ENCODE measurements at places on chromosomes 1 and 21.

DNA sequence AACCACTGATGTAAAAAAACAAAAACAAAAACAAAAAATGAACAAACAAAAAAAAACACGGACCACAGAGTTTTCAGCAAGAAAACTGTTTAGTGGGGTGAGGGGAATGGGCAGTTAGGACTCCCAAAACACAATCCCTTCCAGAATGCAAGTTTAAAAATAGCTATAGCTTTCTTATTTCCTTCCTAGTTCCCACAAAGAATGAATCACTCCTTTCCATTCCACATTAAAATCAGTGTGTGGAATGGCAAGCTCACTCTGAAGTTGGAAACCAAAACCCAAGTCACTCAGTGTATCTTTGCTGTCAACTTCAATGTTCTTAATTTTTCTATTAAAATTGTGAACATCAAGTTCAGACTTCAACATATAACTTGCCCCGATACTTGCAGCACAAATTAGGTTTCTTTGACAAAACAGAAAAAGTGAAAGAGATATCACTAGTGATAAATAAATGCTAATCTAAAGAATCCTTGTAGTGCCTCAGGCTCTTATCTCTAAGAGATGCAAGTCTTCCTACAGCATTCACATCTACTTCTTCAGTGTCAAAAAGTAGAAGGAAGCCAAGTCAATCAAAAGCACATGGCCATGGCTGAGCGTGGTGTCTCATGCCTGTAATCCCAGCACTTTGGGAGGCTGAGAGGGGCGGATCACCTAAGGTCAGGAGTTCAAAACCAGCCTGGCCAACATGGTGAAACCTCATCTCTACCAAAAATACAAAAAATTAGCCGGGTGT lies 45.5 kb downstream of the TOR3A start:
- DNase-seq: no peak

GRCh38 chr1:202692959-202693555 lies 17.2 kb downstream of the SYT2 start:
- DNase-seq: peak; percentile 82

- no peak for DNase-seq
Observed at GRCh38 chr1:206782448-206782847, 10.2 kb upstream of the IL10 start.

DNA sequence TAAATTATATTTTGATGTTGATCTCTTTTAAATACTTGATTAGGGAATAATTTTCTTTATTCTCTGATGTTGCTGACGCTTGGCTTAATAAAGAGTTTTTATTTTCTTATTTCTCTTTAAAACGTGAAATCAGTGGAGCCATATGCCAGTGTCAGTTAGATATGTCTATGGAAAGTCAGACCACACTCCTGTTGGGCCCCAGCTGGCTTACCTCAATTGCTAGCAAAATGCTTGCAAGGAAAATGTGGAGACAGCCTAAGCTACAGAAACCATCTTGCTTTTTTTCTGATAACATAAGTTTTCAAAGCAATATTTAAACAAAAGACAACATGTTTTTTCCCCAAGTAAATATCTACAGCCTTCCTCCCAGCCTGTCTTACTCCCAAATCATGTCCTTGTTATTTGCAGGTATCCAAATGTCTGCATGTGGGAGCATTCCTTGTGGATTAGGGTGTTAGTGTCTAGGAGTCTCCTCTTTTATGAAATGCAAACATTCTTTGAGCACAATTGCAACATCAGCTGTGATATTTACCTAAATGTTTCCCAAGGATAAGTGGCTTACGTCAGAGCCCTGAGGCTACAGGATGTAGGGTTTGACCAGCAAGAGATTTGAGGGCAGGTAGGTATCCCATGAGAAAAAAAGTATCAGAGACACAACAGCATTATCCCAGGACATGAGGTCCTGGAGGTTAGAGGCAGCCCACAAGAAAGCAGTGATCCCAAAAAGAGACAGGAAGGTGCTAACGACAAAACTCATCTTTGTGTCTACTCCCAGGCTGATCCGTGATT lies 117.2 kb upstream of the KCNJ15 start:
- DNase-seq: no peak

GRCh38 chr21:34565238-34565637 lies 49.7 kb downstream of the RCAN1 start:
- DNase-seq: no peak

DNA sequence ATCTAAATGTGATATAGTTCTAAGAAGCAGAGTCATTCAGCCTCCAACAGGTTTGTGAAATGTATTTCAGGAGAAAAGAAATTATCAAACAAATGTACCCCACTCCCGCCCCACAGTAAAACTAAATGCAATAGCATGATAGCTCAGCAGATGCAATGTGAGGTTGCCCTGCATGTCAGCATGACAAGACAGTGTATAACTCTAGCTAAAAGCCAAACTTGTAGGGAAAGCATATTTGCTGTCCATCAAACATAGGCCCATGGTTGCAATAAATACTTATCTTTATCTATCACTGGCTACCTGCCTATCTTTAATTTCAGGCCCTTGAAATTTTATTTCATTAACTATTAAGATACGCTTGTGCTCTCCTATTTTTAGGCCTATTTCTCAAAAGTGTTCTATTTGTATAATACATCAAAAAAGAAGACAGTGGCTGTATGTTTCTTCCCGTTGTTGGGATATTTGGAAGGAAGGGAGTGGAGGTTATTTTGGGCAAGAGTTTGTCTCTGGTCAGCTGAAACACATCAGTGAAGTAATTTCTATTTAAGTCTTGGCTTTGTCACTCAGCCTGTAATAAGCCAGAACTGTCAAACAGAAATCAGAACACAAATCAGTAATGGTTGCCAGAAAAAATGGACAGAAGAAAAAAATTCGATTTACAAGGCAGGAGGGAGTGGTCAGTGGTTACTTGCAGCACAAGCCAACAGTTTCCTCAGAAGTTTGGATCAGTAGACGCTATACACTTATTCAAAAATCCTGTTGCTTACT lies 307.4 kb upstream of the ADGRL2 start:
- DNase-seq: no peak

Data from NCI-H82 (cell line).